ENCODE measurements at places on chromosomes 3 and 15.

DNA sequence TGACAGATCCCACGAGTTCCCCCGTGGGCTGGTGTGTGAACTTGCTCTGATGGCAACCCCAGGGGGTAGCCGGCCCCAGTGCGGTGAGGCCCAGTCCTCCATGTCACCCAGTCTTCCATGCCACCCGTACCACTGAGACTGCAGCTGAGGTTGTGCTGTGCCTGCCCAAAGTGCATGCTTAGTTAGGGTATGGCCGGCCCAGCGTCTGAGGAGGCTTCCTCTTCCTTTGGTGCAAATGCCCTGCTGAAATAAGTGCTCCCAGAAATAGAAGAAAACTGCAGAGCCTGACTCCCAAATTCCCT is 31.5 kb downstream of the MGLL start:
- no peak for DNase-seq

GRCh38 chr15:62853841-62854225 is 188.7 kb upstream of the TPM1 start:
- DNase-seq: no peak

- DNase-seq: peak; percentile 77
Observed at GRCh38 chr3:38521391-38521987, 25.3 kb downstream of the EXOG start.

- DNase-seq: no peak
Observed at GRCh38 chr15:73334086-73334485, 34.7 kb downstream of the HCN4 start.

- DNase-seq: peak; percentile 67
Observed at GRCh38 chr3:160136421-160136820, 88.8 kb upstream of the C3orf80 start.

DNA sequence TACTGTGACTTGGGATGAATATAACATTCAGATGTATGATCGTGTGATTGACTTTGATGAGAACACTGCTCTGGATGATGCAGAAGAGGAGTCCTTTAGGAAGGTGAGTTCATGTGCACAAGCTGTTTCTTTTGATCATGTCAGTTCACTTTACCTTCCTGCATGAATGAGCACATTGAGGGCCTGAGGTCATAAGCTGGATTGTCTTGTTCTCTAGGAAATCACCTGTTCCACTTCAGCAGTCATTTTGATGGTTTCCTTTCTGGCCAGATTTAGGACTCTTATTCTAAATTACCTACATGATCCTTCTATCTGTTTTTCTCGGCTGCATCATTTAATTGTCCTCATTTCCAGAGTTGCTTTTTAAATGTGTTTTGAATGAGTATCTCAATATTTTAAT is 4.1 kb downstream of the RCN2 start:
- DNase-seq: peak; percentile 80

DNA sequence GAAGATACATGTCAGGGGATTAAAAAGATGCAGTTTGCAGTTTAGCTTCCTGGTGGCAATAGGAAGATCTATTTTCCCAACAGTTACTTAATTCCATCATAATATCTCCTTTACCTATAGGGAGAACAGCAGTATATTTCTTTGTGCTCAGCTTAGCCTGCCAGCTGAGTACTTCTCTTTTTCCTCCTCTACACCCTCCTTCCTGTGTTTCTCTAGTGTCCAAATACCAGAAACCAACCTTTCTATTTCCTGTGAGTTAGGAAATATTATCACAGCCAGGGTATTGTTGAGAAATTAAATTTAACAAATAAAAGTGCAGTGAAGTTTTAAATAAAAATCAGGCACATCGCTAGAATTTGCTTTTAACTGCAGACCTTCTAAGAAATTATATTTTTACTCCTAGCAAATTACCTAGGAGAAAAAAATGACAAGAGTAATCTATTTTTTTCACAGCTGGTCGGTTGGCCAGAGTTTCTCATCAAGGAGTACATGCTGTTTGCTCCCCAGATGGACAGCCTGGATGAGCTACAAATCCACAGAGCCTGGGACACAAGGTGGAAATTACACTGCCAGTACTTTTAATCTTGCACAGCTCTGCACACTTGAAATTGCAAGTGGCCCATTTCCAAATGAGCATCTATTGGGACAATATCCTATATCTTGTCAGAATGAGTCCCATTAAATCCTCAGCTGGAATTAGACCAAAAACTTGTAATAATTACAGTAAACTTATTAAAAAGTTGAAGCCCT is 185.2 kb upstream of the CFAP20DC start:
- DNase-seq: no peak

- peak; percentile 1 for DNase-seq
Observed at GRCh38 chr3:192514754-192515663, 212.3 kb downstream of the FGF12 start.

All from GM12865 (cell line).